Lung microvascular endothelial cell (primary cell): ENCODE measurements at places on chromosomes 3 and 15. TPM values are rescaled to one million over a fixed set of nuclear protein-coding genes. Genes with fewer than 3 reads are reported as not detected.

The LYZL4 gene
- total RNA-seq: not detected in 2 replicates

The EIF1B gene
- 11.1 and 13.3 TPM in 2 replicates for total RNA-seq

The ARRDC4 gene
- 0.79 and 0.87 TPM in 2 replicates for total RNA-seq

The DNAH12 gene
- total RNA-seq: under 0.01 TPM in 1 of 2 replicates, not detected in the other

The SLC22A14 gene
- total RNA-seq: not detected in 2 replicates

The MUSTN1 gene
- 0.20 TPM in 1 of 2 replicates, not detected in the other for total RNA-seq

The SERF2 gene
- 285 and 360 TPM in 2 replicates for total RNA-seq

The NAA50 gene
- total RNA-seq: 102 and 140 TPM in 2 replicates

The LTF gene
- total RNA-seq: under 0.01 and 0.22 TPM in 2 replicates

The PSTPIP1 gene
- total RNA-seq: under 0.01 and 0.40 TPM in 2 replicates

The KIF15 gene
- 1.6 and 4.8 TPM in 2 replicates for total RNA-seq

The NR2C2 gene
- total RNA-seq: 13.5 and 19.6 TPM in 2 replicates

The FAM174B gene
- 57.3 and 92.3 TPM in 2 replicates for total RNA-seq
